ENCODE measurements at places on chromosomes 2 and 18. TPM values are rescaled to one million over a fixed set of nuclear protein-coding genes. Genes with fewer than 3 reads are reported as not detected.

- peaks cover 34% of the 10 kb centered on the region for H3K36me3 ChIP-seq
- H3K27ac ChIP-seq: no peak overlapping the region
- no peak overlapping the region for H3K4me3 ChIP-seq
- H3K4me1 ChIP-seq: no peaks in the 10 kb centered on the region
These were observed 24.5 kb downstream of the MALT1 start for GRCh38 chr18:58695772-58696171.

GRCh38 chr2:126888046-126888445 lies 10.6 kb upstream of the TEX51 start:
- H3K4me1 ChIP-seq: peaks cover 5% of the 10 kb centered on the region
- H3K36me3 ChIP-seq: no peaks in the 10 kb centered on the region
- no peak overlapping the region for H3K27ac ChIP-seq
- DNase-seq: no peak
- no peak overlapping the region for H3K4me3 ChIP-seq

- peaks cover 20% of the 10 kb centered on the region for H3K4me1 ChIP-seq
- no peak for DNase-seq
- no peaks in the 10 kb centered on the region for H3K27me3 ChIP-seq
- no peak overlapping the region for H3K4me3 ChIP-seq
These were observed 40.1 kb downstream of the CDC42EP3 start for GRCh38 chr2:37631292-37631691.

GRCh38 chr18:58802959-58803358 lies 61.7 kb upstream of the ZNF532 start:
- no peak overlapping the region for H3K27ac ChIP-seq
- no peak overlapping the region for H3K4me3 ChIP-seq
- no peaks in the 10 kb centered on the region for H3K27me3 ChIP-seq

DNA sequence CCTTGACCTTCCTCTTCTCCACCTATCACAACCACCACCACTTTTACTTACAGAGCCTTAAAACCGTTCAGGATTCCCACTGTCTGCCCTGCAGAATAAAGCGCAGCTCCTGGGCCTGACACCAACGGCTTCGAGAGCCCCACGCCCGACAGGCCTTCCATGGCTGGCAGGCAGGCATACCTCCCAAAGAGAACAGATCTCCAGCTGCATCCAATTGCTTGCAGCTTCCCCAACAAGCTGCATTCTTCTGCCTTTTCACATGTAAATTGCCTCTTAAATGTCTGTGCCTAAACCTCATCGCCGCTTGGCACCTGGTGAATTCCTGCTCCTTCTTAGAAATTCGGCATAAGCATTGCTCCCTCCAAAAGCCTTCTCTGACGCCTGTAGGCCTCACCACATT lies 31.5 kb upstream of the FAM124B start:
- no peaks in the 10 kb centered on the region for H3K27me3 ChIP-seq
- DNase-seq: no peak
- no peak overlapping the region for H3K27ac ChIP-seq
- no peaks in the 10 kb centered on the region for H3K36me3 ChIP-seq
- H3K4me3 ChIP-seq: no peak overlapping the region

DNA sequence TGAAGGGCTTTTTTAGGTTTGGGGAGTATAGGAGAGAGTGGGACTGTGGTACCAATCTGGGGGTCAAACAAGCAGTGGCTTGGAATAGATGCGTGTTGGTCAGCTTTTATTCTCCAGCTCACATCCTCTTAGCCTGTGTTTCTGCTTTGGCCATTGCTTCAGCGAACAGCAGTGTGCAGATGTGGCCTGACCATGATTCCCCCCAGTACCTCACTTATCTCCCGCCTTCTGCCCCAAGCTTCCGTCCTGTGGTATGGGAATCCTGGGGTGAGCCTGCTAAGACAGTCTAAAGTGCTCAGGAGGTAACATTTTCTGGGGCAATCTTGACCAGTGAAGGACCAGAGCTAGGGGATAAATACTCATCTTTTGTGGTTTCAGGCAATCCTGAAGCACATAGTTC lies 84.9 kb upstream of the TNP1 start:
- no peaks in the 10 kb centered on the region for H3K4me1 ChIP-seq
- no peaks in the 10 kb centered on the region for H3K36me3 ChIP-seq
- no peaks in the 10 kb centered on the region for H3K27me3 ChIP-seq

Gene PPP4R3B
- total RNA-seq: 31.5 TPM

Gene VSNL1
- total RNA-seq: 21.9 TPM

Gene LCT
- not detected for total RNA-seq

Gene DBI
- total RNA-seq: 28.0 TPM

Gene TXNDC2
- total RNA-seq: 0.18 TPM

Gene CYP27C1
- 3.5 TPM for total RNA-seq

Gene AQP12B
- total RNA-seq: not detected

Gene SCN2A
- total RNA-seq: 2.8 TPM
